CD4-positive, alpha-beta T cell treated with Interleukin-10 for 1 hour (primary cell): ENCODE measurements at places on chromosomes 1 and 21.

DNA sequence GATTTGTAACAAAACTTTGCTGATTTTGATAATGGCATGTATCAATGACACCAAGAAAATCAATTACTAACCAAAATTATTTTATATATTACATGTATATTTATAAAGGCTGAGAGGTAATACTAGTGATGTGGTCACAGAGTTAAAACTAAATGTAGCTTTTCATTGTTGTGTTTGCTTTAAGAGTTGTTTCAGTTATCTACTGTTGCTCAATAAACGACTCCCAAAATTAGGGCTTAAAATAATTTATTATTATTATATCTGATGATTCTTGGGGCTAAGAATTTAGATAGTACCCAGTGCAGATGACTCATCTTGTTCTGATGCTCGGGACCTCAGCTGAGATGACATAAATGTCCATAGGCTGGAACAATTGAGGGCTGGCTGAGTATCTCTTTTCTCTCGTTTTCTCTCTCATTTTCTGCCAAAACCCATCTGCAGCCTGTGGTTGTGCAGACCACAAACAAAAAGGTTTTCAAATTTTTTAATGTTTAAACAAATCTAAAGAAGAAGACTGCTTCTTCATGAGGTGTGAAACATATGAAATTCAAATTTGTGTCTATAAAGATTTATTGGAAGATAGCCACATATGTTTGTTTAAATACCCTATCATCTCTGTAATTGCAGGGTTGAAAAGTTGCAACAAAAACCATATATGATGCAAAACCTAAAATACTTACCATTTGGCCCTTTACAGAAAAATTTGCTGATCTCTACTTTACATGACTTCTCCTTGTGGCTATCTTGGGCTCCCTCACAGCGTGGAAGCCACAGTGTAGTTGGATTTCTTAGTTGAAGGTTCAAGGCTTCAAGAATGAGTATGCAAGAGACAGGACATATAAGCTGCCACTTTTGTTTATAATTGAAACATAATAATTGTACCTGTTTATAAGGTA is 14.8 kb upstream of the PTPRC start:
- peak; percentile 52 for DNase-seq

DNA sequence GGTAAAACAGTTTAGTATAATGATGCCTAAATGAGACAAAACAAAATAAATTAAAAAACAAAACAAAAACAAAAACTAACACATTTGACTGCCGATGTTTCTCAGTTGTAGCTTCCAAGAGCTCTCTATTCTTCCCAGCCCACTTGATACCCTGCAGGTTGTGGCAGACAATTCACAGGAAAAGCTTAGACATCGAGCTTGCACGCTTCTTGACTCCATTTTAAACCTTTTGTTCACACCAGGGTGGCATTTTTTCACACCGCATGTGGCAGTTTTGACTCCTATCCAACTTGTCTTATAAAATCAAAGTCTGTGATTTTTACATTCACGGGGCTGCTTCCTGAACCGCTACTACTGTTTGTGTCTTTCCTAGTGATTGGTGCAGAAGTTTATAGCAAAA is 575.9 kb downstream of the USP25 start:
- DNase-seq = no peak

DNA sequence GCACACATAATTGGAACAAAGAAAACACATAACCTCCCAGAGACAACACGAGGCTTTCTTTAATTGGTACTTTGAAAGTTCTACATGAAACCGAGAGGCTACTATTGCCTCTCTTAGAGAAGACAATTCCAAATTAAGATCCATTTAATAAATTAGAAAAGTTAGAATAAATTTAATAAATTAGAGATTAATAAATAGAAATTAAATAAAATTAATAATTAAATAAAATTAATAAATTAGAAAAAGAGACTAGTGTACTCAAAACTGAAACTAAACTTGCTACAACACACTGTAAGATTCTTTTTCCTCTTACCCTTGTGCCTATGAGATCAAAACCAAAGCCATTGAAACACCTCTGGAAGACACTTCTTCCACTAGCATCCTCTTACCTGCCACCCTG is 199.0 kb downstream of the URB2 start:
- no peak for DNase-seq

GRCh38 chr1:206766251-206766856 is 4.2 kb upstream of the IL19 start:
- DNase-seq = peak; percentile 76

- peak; percentile 31 for DNase-seq
Observed at GRCh38 chr1:224377676-224378006, 21.0 kb downstream of the CNIH4 start.

- DNase-seq = no peak
Observed at GRCh38 chr1:182347019-182347418, 44.6 kb downstream of the GLUL start.

DNA sequence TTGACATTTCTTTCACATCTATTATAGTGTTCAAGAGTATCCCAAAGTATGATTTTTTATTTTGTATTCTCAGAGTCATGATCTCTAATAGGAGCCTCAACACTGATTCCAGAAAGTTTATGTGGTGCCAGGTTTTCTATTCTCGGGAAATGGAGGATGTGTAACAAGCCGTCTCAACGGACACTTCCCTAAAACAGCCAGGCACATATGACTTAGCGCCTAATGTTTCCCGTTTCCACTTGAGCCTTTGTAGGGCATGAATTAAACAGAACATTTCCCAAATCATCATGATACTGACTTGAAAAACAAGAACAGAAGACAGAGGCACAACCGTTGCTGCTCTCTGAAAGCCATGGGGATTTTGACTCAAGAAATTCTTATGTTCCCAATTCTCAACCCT is 8.0 kb downstream of the CYYR1 start:
- DNase-seq = no peak

DNA sequence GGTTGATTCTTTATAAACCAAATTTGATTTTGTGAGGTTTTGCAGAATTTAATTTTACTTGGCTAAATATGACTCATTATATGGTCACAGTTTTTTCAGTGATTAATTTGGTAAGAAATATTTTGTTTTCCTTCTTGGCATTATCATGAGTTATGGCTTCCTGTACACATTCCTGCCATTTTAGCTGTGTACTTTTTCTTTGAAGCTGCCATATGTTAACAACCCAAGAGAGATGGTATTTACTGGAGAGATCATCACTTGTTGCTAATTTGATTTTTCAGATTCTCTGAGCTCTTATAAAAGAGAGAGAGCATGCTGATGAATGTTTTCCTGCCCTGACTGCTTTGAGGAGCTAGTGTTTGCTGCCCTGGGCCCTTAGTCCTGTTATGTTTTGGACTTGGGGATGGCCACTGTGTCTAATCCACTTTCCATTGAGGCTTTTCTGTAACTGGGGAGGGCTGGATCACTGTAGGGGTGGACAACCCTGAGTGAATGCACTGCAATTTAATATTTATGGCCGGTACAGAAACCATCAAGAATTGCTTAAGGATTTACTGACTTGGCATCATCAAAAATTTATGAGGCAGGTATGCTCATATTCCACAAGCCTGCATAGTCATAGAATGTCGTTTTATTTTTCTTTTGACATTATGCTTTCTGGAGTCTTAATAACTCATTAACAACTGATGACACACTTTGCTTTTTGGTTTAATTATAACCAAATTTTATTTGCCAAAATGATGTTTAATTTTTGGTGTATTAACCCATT is 200.9 kb downstream of the DISC1 start:
- DNase-seq = no peak

- DNase-seq = peak; percentile 81
Observed at GRCh38 chr1:23838401-23838866, 13.2 kb upstream of the HMGCL start.

DNA sequence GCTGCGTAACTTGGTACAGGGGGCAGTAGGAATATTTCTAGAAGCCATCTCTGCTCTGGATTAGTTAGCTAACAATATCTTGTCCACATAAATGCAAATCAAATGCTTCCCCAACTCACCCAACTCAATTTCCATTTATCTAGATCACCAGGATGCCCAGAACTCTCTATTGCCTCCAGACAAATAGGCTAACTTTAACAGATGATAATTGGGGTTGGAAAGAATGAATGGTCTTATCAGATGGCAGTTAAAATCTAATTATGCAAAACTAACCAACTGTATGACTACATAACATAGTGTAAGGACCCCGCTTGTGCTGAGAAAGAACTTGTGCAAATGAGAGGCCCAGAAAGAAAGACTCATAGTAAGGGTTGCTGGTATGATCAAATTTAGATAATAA is 1024.8 kb downstream of the PLA2G4A start:
- DNase-seq = no peak

DNA sequence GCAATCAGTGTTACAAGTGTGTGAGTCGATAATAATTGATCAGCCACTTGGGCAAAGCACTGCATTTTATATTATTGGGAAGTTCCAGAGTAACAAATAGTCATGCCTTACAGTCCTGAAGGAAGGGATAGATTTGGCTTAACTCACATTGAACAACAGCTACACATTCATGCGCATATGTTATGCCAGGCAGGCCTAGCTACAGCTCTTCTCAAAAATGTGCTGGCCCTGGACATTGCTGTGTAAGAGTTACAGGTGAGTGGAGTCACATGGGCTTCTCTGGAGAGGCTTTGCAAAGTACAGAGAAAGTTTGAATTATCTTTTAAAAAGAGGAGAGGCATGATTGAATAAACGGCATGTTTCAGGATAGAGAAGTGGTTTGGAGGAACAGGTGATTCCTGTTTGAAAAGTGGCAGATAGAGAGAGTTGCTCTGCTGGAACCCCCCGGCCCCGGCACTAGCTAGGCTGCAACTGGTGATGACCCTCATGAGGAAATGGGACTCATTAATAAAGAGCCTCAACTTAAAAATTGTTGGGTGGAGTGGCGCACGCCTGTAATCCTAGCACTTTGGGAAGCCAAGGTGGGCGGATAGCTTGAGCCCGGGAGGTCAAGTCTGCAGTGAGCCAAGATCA is 200.6 kb downstream of the CRB1 start:
- DNase-seq = no peak

DNA sequence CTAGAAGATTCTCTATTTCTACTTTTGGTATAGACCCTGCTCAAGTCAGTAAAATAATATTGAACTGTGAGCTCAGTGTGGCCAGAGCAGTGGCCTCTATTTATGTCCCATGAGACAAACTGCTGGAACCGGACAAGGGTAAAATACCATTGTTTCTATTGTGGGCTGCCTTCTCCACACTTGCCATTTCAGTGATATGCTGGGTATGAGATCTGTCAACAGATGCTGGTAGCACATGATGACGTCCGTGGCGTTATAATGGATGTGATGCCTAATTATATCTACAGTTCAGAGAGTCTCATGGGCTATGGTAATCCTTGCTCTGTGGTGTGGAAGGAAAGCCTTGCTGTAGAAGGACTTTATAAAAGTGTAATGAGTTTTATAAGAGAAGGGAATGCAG is 2.4 kb downstream of the ACTN2 start:
- DNase-seq = no peak

DNA sequence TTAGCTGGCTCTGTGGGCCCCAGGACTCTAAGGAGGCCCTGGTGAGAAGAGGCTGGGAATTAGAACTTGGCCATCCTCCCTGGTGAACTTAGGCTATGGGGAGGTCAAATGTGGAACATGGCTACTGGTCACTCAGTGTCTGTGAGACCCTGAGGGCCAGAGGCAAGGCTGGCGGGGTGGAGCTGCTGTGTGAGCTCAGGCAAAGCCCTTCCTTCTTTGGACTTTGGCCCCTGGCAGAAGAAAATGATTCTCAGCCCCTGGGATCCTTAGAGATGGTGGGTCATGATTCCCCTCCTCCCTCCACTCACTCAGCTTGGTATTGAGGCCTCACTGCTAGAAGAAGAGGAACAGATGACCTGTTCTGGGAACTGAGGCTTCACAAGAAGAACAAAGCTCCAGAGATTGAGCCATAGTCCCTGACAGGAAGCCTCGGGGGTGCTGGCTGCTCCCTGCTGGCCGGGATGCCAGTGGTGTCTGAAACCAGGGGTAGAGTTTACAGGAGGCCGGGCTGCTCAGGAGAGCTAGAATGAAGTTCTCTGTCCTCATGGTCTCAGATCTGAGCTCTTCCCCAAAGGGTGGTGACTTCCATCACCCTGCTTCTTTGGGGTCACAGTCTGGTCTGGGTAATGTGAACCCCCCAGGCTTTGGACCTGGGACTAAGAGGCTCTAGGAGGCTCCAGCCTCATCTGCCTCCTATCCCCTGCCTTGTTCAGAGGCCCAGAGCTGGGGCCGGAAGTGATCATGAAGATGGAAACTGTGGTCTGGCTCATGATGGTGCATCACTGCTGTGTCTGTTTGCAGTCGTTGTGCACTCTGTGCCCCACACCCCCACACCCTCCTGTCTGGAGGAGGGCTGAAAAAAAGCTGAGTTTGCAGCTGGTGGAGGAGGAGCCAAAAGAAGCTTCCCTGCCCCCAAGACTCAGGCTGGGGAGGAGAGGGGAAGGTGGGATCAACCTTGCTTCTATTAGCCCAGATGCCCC is 905 bp downstream of the BTBD19 start:
- DNase-seq = peak; percentile 92

DNA sequence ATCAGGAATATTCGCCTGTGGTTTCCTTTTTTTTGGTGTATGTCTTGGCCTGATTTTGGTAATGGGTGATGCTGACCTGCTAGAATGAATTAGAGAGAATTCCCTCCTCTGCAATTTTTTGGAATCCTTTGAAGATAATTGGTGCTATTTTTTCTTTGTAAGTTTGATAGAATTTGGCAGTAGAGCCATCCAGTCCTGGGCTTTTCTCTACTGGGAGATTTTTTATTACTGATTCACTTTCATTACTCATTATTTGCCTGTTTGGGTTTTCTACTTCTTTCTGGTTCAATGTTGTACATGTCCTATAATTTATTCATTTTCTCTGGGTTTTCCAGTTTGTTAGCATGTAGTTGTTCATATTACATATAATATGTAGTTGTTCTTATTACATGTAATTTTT is 48.7 kb downstream of the NTMT2 start:
- no peak for DNase-seq

DNA sequence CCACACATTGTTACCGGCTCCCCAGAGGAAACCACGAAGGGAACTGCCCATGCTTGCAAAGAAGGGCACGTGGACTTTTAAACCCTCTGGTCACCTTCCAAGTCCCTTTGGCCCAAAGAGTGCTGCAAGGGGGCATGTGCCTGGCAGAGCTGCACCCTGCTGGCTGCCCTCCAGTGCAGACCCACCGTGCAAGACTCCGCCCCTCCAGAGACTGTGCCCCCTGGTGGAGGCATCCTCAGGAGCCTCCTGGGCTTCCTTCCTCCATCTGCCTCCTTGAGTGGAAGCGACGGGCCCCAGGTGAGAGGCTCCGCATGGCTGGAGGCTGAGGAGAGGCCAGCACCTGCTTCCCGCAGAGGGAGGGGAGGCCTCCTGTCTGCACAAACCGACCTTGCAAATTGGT is 100.6 kb downstream of the CRYAA start:
- peak; percentile 49 for DNase-seq
